ENCODE measurements at places on chromosomes 6 and 20.

DNA sequence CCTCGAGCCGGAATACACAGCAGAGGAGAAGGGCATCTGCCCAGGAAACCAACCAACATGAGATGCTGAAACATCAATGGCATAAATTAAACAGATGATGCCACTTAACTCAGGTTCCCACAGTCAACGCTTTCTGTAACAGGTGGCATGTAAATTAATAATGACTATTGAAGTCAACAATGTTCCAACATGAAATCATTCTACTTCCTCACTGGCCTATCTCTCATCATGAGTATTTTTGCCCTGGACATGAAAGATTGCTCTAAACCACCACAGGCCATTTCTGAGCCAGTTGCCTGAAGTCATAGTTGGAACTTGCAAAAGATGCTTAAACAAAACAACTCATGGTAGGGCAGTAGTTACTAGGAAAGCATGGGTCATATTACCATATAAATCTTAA lies 397.9 kb upstream of the JARID2 start:
- no peak for DNase-seq

DNA sequence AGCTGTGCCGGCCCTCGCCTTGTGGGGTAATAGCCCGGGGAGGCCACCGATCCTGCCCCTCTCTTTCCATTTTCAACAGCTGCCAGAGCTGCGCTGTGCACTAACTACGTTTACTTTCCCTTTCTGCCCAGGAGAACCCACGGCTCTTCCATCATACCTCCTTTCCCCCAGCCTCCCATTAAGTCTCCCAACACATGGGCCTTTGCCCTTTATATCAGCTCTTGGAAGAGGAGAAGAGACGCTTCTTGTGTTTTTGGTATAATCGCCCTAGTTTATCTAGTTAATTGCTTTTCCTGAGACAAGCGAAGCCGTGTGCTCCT lies 637 bp downstream of the UBR2 start:
- no peak for DNase-seq

- no peak for DNase-seq
Measured at GRCh38 chr20:43383026-43383795, 74.5 kb upstream of the SRSF6 start.

- DNase-seq, result peak; percentile 97
Measured at GRCh38 chr6:53862662-53863462, 68.1 kb downstream of the LRRC1 start.

DNA sequence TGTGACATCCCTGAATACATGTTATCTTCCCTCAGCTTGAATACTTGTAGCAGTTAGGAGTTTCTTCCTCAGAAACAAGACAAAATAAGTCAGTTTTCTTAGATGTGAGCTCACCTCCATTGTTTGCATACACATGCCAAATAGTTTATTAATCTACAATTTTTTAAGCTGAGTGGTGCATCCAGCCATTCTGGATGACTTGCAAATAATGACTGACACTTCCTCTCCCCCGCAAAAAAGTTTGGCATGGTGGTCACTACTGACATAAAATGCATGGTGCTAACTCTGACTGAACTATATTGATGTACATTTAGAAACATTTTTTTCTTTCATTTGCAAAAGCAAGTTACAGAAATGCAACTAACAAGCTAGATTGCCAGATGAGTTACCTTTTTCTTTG lies 55.5 kb downstream of the CYB5R4 start:
- DNase-seq, result no peak

DNA sequence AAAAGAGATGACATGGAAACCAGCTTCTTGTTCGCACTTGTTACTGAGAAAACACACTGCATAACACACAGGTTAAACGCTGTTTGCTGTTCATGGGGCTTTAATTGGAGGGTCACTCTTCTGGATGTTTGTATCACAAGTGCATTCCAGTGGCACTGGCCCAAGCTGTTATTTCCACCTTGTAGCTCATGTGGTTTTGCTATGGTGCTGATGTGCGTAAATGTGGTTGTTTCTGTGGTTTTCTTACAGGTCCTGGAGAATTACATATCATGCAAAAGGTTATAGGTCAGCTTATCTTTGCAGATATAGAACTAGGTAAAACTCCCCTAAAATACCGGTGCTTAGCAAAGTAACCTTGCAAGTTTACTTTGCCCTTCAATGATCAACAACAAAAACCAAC lies 89.3 kb upstream of the AHI1 start:
- DNase-seq, result no peak

- DNase-seq, result no peak
Measured at GRCh38 chr6:90393232-90393884, 96.7 kb upstream of the BACH2 start.

- no peak for DNase-seq
Measured at GRCh38 chr6:41770381-41771057, 9.2 kb downstream of the FRS3 start.

DNA sequence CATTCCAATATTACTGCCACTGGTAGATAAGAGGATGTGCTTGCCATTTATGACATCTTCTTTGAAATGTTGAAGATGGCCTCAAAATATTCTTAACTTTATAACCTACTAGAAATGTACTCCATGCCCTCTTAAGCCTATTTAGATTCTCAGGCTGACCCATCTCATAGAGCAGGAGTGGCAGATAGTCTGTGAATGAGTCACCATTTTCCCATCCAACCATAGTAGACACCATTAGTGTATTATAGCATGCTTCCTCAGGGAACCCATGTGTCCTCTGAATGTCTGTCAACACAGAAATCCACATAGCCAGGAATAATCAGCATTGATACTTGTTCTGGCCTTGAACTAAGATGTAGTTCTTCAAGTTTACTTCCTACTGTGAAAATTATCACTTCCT lies 150.2 kb downstream of the IMPG1 start:
- no peak for DNase-seq

- DNase-seq, result no peak
Measured at GRCh38 chr6:32152769-32153563, 975 bp upstream of the PPT2 start.

GRCh38 chr20:14643146-14643545 lies 305.7 kb upstream of the FLRT3 start:
- DNase-seq, result no peak

- no peak for DNase-seq
Measured at GRCh38 chr6:7241709-7242645, 71.0 kb downstream of the SSR1 start.

DNA sequence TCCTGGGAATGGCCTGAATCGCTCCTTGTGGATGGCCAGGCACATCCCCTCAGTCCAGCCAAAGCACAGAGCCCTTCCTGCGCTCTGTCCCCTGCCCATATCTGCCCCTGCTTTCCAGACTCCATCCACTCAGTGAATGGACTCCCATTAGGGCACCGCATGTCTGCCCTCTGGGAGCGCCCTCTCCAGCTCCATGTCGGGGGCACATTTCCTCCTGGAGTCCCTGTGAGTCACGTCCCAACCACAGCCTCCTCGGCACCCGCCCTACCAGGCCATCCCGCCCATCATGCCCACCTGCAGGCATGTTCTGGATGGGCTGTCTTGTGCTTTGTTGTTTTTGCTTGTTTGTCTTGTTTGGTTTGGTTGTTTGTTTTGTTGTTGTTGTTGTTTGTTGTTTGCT lies 96.8 kb downstream of the PSMB1 start:
- DNase-seq, result no peak

GRCh38 chr6:22732176-22732970 lies 163.0 kb downstream of the HDGFL1 start:
- peak; percentile 30 for DNase-seq

DNA sequence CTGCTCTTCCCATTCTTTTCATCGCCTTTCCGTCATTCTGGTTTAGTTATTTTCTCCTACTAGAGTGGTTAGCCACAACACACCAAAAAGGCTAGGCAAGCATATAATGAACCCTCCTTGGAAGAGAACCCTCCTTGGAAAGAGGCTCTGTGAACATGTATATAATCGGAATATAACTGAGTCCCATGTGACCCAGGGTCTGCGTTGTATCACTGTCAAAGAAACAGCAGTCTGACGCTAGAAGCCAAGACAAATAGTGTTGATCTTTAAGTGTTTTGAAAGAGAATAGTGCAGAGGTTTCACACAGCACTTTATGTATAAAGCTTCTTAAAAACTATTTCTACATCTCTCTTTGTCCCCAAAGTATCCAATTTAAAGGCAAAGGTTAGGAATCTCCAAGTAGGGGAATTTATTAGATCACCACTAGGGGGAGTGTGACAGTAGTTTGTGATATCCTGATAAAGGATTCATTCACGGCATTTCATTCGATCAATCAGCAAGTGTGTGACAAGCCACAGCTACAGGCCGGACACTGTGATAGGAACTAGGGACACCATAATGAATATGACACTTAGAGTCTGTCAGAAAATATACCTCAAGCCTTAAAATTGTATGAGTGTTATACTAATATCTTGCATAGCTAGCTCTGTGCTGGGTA lies 395.3 kb downstream of the CD109 start:
- peak; percentile 16 for DNase-seq

- no peak for DNase-seq
Measured at GRCh38 chr20:63598479-63599395, 24.7 kb upstream of the HELZ2 start.

DNA sequence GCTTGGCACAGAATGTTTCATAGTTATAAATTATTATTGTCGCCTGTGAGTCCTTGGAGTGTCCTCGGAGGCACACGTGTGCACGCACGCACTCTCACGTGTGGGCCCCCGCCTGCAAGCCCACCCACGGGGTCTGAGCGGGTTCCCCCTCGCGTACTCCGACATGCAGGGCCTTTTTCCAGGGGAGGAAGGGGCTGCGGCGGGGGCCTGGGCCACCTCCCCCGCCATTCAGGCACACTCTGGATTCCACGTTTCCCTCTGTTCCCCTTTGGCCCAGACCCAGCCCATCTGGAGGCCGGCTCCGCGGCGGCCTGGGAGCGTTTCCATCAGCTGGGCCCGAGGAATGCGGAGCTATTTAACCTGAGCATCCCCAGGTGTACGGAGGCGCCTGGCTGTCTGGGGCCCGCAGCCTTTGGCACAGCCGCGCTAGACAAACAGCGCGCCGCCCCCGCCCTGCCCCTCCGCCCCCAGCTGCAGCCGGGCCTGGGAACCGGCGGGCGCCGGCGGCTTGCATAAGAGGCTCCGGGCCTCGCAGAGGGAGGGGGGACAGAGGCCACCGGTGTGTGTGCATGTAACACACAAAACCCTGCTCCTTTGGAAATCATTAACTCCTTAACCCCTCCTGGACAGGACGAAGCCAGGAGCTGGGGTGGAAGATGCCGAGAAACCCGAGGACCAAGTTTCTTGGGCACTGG lies 3.3 kb downstream of the ID1 start:
- DNase-seq, result peak; percentile 69

GRCh38 chr6:18211338-18211737 lies 53.0 kb downstream of the DEK start:
- DNase-seq, result no peak

GRCh38 chr6:150710236-150710635 lies 110.6 kb downstream of the PLEKHG1 start:
- no peak for DNase-seq

- DNase-seq, result no peak
Measured at GRCh38 chr6:69868961-69869360, 2.6 kb downstream of the COL19A1 start.

DNA sequence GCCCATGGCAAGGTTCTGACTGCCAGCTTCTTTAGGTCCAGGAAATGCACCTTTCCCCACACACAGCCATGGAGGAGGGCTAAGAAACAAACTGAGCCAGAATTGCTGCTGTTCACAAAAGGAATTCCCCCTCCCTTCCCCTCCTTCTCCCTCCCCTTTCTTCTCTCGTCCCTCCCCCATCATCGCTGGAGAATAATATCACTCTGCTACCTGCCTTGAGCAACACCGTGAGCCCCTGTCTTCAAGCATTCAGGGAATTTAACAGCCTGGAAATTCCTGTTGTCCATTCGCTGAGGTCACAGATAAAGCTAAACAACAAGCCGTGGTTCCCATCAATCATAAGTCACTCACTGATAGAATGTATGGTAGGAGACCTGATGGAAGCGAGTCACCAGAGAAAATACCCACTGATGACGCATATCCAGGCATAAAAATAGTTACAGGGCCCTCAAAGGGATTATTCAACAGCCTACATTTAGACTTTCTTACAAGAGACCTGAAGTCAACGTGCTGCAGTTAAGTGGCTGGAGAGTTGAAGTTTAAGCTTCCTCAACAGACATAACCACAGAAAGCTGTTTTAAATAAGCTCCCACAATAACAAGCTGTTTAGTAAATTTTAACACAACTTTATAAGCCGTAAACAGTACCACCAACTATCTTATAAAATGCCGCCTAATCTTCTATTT lies 59.7 kb downstream of the HIVEP2 start:
- peak; percentile 63 for DNase-seq

- no peak for DNase-seq
Measured at GRCh38 chr6:125759184-125759902, 9.9 kb downstream of the HEY2 start.

DNA sequence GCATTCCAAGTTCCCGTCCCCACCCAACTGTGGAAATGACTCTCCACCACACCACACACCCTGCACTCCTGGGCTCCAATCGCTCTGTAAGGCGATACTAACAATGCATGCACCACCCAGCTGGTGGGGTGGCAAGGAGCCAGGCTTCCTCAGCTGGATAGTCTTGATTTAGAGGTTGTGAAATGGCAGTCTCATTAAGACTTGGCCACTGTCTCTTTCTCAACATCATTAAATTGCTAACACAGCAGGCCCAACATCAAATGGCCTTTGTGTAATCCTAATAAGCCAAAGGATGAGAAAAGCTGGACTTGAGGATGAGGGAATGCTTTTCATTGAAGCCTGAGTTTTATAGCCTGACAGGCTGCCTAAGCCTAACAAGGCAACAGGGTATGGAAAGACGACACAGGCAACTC lies 223.7 kb downstream of the GMDS start:
- DNase-seq, result peak; percentile 6

GRCh38 chr20:64077094-64077493 lies 2.2 kb downstream of the RGS19 start:
- no peak for DNase-seq

GRCh38 chr6:111011360-111012142 lies 29.7 kb downstream of the RPF2 start:
- DNase-seq, result peak; percentile 58

DNA sequence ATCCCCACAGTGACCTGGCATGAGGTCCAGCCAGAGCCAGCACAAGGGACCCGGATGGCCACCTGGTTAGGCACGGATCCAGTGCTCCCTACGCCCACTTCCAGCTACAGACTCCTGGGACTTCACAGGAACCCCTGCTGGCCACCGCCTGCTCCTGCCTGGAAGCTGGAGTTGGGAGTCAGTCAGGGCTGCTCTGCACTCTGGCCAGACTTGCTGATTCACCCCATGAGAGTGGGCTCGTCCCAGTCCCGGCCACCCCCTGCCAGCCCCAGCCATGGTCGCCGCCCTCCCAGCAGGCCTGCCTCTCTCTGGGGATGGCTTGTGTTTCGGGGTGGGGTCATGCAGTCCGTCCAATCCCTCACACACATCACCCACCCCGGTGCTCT lies 125.8 kb downstream of the DLL1 start:
- no peak for DNase-seq

GRCh38 chr6:33874136-33874760 lies 70.4 kb upstream of the MLN start:
- no peak for DNase-seq

DNA sequence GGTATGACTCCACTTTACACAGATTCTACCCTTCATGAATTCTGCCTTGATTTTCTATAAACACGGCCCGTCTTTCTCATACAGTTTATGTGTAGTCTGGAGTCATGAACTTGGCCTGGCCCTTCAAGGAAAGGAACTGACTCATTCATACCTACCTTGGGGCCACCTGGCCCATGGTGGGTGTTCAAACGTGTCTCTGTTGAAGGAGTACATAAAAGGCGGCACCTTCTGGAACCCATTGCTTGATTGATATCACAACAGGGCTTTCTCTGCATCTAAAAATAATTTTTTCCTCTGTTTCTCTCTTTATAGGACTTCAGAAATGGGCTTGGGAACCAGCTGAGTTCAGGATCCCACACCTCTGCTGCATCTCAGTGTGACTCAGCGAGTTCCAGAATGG lies 363.0 kb upstream of the SOX4 start:
- DNase-seq, result no peak

All from COLO829 (cell line).